T-helper 22 cell (primary cell): ENCODE measurements at places on chromosomes 13 and 19.

DNA sequence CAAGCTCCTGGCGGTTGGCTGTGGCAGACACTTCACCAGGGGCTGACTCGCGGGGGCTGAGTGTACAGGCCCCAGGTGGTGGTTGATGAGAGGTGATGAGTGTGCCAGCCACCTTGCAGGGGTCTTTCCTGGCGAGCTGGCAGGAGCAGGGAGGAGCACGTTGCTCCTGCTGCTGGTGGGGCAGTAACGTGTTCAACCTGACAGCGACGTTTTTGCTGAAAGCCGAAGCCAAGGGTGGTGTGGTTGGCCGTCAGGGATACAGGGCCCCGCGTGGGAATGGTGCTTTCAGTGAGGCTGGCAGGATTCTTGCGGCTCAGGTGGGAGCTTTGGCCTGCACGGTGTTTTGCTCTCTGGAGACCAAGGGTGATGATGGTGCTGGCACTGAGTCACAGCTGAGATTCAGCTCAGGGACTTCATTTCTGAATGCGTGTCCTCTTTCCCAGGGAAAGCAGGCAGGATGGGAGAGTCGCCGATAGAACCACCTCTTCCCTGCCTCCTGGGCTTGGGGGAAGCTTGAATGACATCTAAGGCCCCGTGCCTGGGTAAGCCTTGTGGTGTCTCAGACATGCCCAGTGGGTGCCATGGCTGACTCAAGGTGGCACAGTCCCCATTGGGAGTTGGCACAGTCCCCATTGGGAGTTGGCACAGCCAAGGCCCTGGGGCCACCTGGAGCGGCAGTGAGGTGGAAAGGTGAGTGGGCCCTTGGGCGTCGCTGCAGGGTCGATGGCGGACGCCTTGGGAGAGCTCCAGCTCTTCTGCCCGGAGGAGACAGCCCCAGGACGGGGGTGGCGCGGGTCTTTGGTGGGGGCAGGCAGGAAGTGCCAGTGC, 8.8 kb downstream of the DAZAP1 start:
- no peak for DNase-seq

- no peak for DNase-seq
These were observed 127.1 kb upstream of the SPACA7 start for GRCh38 chr13:112248862-112249592.

DNA sequence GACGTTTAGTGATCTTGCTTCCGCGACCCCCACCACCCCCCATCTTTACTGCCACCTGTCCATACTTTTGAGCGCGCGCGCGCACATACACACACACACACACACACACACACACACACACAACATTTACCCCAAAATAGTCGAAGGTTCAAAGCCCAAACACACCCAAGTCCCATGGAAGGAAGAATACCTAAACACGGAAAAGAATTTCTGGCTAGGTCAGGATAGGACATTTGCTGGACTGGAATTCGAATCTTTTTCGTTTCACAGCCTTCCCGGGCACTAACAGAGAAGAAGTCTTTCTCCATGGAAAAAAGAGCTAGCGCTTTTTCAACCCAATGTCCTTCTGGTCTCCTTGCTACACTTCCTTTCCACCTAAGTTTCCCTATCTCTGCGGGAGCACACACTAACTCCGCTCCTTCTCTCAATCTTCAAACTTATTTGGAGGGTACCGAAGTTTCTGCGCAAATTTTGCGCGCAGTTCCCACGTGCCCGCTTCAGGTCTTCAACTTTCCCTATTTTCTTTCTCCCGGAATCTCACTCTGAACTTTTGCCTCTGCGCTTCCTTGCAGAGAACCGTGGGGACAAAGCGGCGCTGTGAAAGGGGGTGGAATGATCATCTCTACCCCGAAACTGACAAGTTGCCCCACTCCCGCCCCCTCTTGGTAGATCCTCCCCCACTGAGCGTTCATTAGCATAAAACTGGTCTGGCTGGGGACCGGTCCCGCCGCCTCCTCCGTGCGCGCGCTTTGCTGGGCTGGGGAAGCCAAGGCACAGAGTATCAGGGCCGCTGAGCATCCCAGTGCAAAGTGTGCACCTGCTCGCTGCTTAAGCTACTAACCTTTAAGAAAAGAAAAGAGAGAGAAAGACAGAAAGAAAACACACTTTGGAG, 2.7 kb downstream of the DACH1 start:
- no peak for DNase-seq

GRCh38 chr19:3507371-3508120, 1.4 kb downstream of the FZR1 start:
- peak; percentile 20 for DNase-seq

DNA sequence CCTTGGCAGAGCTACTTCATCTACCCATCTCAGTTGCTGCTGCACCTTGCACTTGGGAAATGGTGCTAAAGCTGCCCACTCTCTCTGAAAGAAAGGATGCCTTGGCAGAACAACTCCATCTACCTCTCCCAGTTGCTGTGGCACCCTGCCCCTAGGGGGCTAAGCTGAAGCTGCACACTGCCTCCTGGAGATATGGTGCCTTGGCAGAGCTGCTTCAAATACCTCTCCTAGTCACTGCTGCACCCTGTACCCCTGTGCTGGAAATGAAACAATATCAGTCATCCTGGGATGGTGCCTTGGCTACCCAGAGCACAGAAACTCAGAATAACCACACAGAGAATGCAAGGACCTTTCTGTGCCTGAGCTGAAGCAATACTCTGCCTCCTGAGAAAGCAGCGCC, 615.8 kb downstream of the DIAPH3 start:
- DNase-seq: no peak

DNA sequence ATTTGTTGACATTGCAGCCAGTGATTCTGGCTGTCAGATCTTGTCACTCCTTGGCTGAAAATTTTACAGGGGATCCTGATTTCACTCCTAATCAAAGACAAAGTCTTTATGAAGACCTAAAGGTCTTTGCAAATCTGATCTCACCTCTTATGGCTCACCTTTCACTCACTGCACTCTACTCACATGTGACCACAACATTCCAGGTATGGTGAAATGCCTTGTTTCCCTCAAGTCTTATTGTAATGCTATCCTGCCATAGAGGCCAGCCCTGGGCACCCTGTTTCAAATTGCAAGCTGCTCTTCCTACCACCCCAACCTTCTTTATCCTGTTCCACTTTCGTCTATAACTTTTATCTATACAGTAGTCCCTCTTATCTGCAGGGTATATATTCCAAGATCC, 200.1 kb downstream of the NDFIP2 start:
- DNase-seq: no peak

GRCh38 chr13:74104661-74105275, 29.4 kb downstream of the KLF12 start:
- DNase-seq: no peak

DNA sequence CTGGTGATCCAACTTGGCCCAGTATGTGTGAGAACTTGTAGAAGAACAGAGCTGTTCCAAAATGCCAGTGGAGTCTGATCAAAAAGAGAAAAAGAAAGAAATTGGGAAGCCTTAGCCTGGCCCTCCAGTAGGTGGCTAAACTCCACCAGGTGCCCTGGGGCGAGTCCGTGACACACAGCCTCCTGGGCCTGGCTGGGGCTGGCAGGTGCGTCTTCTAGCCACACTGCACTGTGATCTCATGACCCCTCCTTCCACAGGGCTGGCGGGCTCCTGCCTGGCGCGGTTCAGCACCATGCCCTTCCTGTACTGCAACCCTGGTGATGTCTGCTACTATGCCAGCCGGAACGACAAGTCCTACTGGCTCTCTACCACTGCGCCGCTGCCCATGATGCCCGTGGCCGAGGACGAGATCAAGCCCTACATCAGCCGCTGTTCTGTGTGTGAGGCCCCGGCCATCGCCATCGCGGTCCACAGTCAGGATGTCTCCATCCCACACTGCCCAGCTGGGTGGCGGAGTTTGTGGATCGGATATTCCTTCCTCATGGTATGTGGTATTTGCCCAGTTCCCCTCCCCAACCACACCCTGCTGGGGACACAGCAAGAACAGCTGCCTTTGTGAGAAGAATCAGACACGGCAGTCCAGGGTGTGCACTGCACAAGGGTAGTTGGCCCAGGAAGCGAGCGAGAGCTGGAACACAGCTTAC, 53.7 kb downstream of the RAB20 start:
- no peak for DNase-seq

DNA sequence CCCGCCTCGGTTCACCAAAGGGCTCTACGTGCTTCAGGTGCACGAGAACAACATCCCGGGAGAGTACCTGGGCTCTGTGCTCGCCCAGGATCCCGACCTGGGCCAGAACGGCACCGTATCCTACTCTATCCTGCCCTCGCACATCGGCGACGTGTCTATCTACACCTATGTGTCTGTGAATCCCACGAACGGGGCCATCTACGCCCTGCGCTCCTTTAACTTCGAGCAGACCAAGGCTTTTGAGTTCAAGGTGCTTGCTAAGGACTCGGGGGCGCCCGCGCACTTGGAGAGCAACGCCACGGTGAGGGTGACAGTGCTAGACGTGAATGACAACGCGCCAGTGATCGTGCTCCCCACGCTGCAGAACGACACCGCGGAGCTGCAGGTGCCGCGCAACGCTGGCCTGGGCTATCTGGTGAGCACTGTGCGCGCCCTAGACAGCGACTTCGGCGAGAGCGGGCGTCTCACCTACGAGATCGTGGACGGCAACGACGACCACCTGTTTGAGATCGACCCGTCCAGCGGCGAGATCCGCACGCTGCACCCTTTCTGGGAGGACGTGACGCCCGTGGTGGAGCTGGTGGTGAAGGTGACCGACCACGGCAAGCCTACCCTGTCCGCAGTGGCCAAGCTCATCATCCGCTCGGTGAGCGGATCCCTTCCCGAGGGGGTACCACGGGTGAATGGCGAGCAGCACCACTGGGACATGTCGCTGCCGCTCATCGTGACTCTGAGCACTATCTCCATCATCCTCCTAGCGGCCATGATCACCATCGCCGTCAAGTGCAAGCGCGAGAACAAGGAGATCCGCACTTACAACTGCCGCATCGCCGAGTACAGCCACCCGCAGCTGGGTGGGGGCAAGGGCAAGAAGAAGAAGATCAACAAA, 2.6 kb downstream of the PCDH17 start:
- no peak for DNase-seq

DNA sequence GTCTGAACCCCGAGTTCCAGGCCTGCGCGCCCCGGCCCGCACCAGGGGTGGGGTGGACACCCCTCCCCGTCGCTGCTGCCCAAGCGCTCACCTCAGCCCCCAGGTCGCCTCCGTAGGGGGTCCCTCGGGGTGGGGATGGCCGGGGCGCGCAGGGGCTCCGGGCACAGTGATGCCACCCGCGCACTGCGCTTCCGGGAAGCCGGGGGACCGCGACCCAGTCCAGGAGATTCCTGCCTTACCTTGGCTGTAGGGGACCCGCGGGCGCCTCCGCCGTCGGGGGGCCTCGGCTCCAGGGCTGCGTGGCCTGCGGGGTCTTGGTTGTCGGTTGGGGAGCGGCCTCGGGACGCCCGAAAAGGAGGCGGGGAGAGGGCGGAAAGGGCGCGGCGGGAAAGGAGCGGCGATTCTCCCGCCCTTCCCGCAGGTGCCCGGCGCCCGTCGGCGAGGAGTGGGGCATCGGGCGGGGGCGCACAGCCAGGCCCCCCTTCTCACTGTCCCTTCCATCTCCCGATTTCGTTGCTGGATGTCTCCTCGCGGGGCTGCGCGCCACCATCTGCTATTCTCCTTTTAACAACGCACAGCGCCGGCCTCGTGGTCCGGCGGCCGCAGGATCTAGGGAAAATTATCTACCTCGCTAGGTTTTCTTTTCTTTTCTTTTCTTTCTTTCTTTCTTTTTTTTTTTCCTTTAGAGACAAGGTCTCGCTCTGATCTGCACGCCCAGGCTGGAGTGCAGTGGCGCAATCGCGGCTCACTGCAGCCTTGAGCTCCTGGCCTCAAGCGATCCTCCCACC, at the start of gene KEAP1:
Gene KEAP1, minus strand, starts transcription at position 355 of the 788 bp plus-strand sequence. CDS start 3,323 bp downstream, outside the sequence.
- DNase-seq: no peak

- no peak for DNase-seq
These were observed 56.0 kb downstream of the F2RL3 start for GRCh38 chr19:16944626-16945363.

GRCh38 chr13:45269204-45269603, 68.4 kb upstream of the KCTD4 start:
- DNase-seq: no peak

DNA sequence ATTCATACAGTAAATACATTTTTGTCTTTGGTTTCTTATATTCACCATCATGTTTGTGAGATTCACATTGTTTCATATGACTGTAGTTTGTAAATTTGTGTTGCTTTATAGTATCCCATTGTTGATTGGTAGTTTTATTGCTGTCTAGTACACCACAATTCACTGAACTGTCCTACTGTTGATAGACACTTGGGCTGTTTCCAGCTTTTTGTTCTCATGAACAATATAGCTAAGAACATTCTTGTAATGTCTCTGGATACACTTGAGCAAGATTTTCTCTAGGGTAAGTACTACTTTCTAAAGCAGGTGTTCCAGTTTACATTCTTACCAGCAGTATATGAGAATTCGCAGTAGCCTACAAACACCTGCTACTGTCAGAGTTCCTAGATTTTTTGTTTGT, 37.8 kb downstream of the SKA3 start:
- DNase-seq: no peak

DNA sequence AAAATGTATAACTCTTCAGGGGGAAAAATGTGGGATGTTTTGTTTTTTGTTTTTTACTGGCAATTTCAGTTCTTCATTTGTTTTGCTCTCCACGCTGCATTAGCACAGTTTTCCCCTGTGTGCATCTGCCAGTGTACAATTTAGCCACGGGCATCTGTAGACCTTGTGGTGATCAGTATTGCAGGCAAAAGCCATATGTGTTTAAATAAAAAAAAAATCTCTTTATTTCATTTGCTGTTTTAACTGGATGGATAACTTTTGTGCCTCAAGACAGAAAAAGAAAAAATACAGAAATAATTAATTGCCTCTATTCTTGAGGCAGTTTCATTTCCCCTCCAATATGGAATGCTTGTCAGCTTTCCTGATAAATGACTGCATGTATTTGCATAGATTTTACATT, 7.9 kb upstream of the MAB21L1 start:
- no peak for DNase-seq

DNA sequence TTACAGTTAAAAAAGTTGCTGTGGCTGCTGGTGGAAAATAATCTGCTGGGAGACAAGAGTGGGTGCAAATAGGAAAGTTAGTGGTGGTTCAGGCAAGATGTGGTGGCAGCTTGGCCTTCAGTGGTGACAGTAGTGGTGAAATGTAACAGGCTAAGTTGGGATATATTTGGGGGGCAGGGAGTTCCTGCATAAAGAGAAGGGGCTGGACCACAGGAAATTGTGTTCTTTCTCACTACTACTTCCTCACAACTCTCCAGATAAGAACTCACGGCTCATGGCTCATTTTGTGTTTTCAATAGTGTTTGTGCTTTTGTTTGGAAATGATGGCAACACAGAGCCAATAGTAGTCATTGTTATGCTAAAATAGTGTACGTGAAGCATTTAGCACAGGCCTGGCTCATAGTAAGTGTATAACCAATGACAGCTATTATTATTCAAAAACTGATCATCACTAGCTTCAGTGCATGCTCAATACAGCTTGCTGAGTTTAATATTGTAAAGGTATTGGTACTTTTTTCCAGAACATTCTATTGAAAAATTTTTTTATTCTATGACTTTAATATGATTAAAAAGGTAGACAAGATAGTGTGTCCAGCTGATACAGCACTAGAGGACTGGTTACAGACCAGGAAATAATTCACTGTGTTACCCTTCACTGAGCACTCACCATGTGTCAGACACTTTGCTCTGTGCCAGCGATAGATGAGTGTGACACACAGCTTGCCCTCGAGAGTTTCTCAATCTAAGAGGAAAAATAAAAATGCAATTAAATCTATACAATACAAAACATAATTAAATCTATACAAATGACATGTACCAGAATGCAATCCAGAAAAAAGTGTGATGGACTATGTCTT, 209.8 kb downstream of the POU4F1 start:
- no peak for DNase-seq

GRCh38 chr19:38319421-38320258, at the start of gene KCNK6:
TSS of gene KCNK6 (plus strand) at chr19:38319845. CDS start at chr19:38319951, 106 bp downstream.
- peak; percentile 28 for DNase-seq
